Skin of body (tissue), 3 donors: ENCODE measurements at places on chromosomes 1 and 21. TPM values are rescaled to one million over a fixed set of nuclear protein-coding genes. Genes with fewer than 3 reads are reported as not detected.

GRCh38 chr1:210092366-210092765 lies 140.2 kb upstream of the SERTAD4 start:
- DNase-seq = no peak

RGS16 gene
- 7.9 TPM for total RNA-seq

GRCh38 chr1:248817065-248817464 lies 8.7 kb downstream of the SH3BP5L start:
- DNase-seq = no peak

OLFML2B gene
- 25.3 TPM for total RNA-seq

- no peak for DNase-seq
Observed at GRCh38 chr1:219732814-219733491, 120.0 kb upstream of the ZC3H11B start.

GRCh38 chr1:66337249-66337648 lies 196.7 kb upstream of the SGIP1 start:
- no peak for DNase-seq

GRCh38 chr1:2930913-2931723 lies 90.1 kb upstream of the ACTRT2 start:
- peak; percentile 66 for DNase-seq

DNA sequence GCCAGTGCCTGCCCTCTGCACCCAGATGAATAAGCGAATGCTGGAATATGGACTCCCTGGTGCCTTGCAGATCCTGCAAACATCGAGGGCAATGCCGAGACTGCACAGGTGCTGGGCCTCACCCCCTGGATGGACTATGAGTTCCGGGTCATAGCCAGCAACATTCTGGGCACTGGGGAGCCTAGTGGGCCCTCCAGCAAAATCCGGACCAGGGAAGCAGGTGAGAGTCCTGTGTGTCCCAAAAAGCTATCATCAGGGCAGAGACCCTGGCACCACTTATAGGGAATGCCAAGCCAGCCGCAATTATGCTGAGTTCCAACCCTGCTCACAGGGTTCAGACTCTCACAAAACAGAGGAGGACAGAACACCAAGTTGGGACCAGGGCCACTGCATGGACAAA lies 17.2 kb downstream of the TMEM81 start:
- no peak for DNase-seq

- no peak for DNase-seq
Observed at GRCh38 chr1:153368495-153368894, 6.9 kb downstream of the S100A12 start.

TMIGD3 gene
- total RNA-seq = 0.30 TPM

C1QA gene
- 37.7 TPM for total RNA-seq
